Bone marrow (tissue), 2 donors: ENCODE measurements at places on chromosomes 5 and 9.
A peak's percentile ranks its signal among the peaks of the same experiment; 100 is the strongest.

- peak; percentile 96 for DNase-seq
Measured at GRCh38 chr5:68196876-68197275, 18.7 kb upstream of the PIK3R1 start.

DNA sequence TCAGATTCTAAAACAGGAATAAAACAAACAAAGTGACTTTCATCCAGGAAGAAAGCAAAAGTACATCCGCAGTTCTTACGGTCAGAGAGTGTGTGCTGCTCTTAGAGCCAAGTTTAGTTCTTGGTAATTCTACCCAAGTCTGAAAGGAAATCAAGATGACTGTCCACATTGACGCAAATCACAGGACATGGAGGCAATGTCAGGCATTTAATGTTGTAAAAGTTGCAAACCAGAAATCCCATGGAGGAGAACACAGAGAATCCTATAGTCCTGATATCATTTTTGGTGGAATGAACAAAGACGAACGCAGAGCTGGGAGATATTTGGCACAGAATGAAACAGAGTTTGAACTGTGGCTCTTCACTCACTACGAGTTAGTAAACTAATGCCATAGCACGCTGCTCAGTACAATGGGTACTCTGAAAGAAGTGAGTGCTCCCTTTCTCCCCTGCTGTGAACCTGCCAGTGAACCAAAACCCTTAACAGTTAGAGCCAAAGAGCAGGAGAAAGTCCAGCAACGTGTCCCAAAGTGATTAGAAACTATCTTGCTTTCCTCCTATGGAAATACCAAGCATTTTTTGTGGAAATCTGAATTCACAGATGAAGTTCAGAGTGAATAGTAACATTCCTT is 74.3 kb downstream of the MUSK start:
- DNase-seq: no peak

GRCh38 chr9:98117984-98118639 is 910 bp downstream of the TRIM14 start:
- DNase-seq: peak; percentile 19

GRCh38 chr5:61603211-61603908 is 271.3 kb downstream of the ZSWIM6 start:
- no peak for DNase-seq

GRCh38 chr5:96093890-96094381 is 132.3 kb upstream of the ELL2 start:
- DNase-seq: no peak

DNA sequence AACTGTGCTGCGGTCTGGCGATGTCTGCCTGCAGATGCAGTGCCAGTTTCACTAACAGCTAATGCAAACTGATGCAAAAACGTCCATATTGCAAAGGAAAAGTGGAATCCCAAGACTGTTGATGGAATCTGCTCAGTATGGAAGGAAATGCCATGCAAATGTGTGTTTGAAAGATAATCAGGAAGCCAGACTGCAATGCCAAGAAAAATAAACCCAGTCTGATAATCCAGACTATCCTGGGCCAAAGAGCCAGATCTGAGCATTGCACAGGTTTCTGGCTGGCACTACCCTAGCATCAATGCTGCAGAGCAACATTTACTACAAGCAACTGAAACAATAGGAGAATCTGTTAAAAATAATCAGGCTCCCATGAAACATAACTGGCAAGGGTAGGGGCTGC is 130.3 kb downstream of the FSTL4 start:
- DNase-seq: no peak

GRCh38 chr9:109834855-109835254 is 54.9 kb downstream of the PALM2AKAP2 start:
- no peak for DNase-seq

- no peak for DNase-seq
Measured at GRCh38 chr9:89357331-89358197, 39.3 kb downstream of the SECISBP2 start.

GRCh38 chr5:128101676-128102075 is 18.1 kb downstream of the SLC12A2 start:
- DNase-seq: no peak

DNA sequence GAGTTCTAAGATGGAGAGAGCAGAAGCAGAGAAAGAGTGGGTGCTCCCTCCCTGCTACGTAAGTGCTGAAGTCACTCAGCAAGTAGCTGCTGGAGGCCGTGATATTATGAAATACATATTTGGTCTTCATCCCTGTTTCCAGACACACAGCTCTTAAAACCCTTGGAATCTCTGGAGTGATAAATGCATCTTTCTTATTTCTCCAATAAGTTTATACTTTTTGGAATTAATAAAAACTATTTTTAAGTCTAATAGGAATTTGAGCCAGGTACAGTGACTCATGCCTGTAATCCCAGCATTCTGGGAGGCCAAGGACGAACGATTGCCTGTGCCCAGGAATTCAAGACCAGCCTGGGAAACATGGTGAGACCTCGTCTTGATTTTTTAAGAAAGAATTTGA is 60.6 kb downstream of the AUH start:
- DNase-seq: no peak

GRCh38 chr9:130090915-130091314 is 37.2 kb downstream of the GPR107 start:
- no peak for DNase-seq

GRCh38 chr9:96344458-96345180 is 38.9 kb downstream of the SLC35D2 start:
- DNase-seq: no peak

GRCh38 chr9:136854842-136855460 is 2.8 kb downstream of the MAMDC4 start:
- DNase-seq: no peak

DNA sequence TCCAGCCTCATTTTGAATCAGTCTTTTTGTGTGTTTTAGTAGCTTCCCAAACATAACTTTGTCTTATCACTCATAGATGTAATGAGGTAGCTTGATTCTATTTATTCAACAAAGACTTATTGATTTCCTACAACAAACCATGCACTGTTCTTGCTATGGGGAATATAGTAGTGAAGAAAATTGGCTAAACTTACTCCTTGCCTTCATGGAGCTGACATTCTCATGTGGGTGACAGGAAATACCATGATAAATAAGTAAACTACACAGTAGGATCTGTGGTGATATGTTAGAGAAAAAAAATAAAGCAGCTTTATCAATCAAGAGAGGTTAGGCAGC is 255.7 kb upstream of the TNC start:
- DNase-seq: no peak

- DNase-seq: no peak
Measured at GRCh38 chr9:115213818-115214334, 95.9 kb upstream of the TNC start.

DNA sequence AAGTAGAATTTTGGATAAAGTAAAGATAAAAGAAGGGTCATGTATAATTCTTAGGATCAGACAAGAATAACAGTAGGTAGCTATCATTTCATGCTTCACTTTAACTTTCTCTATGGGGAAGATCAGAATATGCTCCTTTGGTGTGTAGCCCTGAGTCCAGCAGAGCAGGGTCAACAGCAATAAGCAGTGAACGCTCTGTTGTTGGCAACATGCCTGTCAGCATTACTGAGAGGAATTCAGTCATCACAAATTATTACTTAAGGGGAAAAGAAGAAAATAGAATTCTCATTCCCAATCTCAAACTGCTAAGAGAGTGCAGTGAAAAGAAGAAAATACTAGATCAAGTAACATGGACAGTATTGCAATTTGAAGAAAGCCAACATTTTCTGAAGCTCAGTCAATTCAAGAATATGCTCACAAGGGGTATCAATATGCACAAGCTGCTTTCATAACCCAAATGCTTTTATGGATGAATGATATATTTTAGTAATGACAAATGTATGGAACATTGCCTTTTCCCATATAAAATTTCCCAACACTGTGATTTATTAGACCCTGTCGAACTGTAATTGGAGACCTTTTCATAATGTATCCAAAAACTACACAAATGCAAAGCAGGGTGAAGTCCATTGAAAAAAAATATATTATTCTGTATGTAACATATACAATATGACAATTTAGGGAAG is 1359.4 kb downstream of the EFNA5 start:
- DNase-seq: no peak

DNA sequence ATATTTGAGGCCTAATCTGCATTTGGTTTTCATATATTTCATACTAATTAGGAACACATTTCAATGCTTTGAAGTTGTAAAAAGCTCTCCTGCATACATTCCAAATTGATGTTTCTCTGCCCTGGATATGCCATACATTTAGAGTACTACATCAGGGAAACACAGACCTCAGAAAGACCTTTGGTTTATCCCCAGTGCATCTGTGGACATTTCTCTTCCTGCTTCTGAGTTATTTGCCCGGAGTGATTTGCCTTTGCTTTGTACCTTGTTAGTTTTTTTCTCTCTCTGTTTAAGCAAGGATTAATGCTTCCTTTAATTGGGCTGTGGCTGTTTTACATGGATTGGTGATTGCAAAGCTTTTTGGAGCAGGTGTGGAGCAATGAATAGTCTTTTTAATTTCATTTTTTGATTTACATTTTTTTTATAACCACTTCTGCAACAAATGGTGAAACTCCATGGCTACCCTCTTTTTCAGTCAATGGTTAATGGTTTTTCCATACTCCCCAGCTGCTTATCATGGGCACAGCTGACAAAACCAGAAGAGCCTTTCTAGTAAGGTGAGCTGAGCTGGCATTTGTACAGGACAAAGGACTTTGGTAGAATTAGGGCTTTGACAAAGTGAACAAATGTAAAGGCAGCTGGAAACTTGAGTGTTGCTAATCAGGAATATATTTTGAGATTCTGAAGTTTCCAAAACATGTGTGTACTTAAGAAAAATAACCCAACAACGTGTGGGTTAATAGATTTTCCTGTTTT is 54.2 kb downstream of the ZSWIM6 start:
- no peak for DNase-seq

DNA sequence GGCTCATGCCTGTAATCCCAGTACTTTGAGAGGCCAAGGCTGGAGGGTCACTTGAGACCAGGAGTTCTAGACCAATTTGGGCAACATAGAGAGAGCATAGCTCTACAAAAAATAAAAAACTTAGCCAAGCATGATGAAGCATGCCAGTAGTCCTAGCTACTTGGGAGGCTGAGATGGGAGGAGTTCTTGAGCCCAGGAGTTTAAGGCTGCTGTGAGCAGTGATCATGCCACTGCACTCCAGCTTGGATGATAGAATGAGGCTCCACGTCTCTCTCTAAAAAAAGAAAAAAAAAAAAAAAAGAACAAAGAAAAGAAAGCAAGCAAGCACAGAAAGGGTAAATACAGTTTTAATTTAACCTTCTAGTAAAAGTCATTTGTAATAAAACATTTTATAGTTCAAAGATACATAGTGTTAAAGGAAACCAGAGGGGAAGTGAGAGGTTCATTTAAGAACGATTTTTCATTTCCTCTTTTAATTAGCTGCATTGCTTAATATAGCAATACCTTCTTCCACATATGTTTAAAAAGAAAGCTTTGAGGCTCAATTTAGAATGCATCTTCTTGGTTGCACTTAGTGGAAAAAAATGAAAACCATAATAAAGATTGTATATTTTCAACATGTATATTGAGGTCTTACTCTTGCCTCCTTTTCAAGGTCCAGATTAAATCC is 14.9 kb downstream of the GAPT start:
- peak; percentile 2 for DNase-seq

GRCh38 chr5:150394131-150394530 is 18.6 kb downstream of the CD74 start:
- no peak for DNase-seq

GRCh38 chr5:150139334-150139733 is 16.3 kb downstream of the PDGFRB start:
- DNase-seq: no peak

DNA sequence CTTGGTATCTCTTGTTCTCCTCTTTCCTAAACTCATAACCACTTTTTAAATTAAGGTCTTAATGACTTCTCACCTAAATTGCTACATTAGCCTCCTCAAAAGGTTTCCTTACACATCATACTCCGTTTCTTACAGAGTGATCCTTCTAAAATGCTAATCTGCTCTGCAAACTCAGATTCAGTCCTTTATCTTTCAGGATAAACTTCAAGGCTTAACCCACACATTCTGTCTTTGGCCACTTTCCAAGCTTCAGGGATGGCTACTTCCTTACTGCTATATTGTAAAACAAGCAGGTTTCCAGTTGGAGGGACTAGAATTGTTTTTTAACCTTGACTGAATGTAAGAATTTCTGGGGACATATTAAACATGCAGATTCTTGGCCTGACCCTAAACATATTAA is 105.5 kb upstream of the CHD1 start:
- no peak for DNase-seq

GRCh38 chr9:99357575-99357974 is 135.5 kb downstream of the SEC61B start:
- DNase-seq: no peak

GRCh38 chr5:178392931-178393394 is 160.4 kb upstream of the PHYKPL start:
- no peak for DNase-seq

DNA sequence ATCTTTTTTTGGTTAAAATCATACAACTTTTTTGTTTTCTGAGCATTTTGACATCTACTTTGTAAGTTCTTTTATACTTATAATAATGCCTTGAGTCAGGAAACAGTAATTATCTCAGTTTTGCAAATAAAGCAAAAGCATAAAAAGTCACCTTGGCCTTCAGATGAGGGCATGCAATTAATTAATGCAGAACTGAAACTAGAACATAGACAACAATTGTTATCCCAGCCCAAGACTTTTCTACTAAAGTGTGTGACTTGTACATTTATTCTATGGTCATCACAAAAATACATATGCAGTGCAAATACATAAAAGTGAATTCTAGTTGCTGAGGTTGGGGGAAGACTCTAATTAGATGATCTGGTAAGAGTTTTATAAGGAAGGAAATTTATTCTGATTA is 179.9 kb downstream of the ST8SIA4 start:
- DNase-seq: no peak

DNA sequence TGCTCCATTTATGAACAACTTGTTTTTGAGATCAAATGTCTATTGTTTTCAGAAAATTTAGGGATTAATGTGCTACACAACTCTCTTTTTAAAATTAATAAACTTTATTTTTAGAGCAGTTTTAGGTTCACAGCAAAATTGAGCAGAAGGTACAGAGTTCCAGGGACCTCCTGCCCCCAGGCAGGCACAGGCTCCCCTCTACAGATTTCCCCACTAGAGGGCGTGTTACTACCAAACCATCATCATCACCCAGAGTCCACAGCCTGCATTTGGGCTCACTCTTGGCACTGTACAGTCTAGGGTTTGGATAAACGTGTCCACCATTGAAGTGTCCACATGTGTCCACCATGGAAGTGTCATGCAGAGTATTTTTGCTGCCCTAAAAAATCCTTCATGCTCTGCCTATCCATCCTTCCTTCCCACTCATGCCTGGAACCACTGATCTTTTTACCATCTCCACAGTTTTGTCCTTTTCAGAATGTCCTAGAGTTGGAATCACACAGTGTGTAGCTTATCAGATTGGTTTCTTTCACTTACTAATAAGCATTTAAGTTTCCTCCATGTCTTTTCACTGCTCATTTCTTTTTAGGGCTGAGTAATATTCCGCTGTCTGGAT is 61.7 kb downstream of the MRPL36 start:
- no peak for DNase-seq

- no peak for DNase-seq
Measured at GRCh38 chr5:146006470-146007190, 70.3 kb downstream of the SH3RF2 start.

- no peak for DNase-seq
Measured at GRCh38 chr5:138978581-138978980, 103.4 kb upstream of the LRRTM2 start.

- no peak for DNase-seq
Measured at GRCh38 chr9:111362526-111362925, 32.5 kb upstream of the OR2K2 start.
